ENCODE measurements at places on chromosomes 11 and 22.

DNA sequence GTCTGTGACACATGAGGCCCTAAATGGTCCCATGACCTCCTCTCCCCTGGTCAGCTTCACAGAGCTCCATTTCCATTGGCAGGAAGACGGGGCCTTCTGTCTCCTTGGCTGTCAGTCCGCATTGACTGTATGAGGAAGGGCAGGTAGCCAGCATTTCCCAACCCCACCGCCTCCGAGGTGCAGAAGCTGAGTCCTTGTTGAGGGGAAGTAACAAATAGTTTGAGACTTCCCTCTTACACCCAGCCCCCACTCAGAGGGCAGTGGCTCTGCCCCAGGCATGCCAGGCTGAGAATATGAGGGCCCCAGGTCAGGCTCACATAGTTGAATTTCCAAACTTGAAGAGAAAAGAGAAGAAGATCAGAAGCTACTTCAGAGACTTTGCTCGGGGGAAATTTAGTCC lies 611.1 kb downstream of the BRD1 start:
- peak; percentile 11 for DNase-seq

DNA sequence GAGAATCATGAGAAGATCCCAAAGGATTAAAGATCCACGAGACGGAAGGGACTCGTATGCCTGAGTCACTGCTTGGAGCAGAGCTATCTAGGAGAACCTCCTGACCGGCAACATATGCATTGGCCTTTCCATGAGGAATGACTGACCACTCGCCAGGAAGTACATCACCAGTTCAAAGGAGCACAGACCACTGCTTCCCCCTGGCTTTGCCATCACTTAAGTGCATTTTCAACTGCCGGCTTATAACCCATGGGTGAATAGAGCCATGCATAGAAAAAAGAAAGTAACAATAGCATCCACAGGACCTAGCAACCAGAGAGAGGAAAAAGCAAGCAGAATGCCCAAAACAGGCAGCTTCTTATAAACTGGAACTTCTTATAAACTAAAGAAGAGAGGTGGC lies 98.3 kb upstream of the ZC3H12C start:
- DNase-seq = no peak

DNA sequence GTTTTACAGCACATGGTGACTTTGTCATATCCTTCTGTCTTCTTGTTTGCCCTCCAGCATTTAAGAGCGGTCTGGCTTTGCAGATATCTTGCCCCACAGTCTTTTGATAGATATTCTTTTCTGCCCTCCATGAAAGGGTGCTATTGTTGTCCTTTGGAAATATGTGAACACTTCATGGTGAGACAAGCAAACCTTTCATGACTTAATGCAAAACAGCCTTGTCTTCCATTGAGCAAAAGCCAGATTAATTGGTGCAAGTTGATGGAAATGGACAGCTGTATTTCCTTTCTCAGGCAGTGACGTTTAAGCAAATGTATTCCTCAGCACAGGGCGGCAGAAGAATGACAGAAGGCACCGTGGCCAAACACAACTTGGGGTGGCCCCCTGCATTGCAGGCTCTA lies 4.4 kb downstream of the DCPS start:
- DNase-seq = no peak

DNA sequence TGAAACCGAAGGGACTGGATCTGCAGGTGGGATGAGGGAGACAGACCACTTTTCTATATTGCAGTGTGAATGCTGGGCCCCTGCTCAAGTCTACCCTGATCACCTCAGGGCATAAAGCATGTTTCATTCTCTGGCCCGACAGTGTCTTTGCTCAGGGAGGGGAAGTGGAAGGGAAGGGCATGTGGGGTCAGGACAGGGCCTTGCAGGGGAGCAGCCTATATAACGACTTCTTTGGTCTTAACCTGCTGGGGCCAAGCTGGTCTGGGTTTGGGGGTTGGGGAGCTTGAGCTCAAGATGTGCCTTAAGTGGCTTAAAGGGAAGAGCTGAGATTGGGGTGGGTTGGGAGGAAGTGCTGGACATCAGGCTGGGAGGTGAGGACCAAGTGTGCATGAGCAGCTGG lies 86.4 kb downstream of the GDPD4 start:
- no peak for DNase-seq

- no peak for DNase-seq
Observed at GRCh38 chr11:116980136-116980793, 118.0 kb downstream of the SIK3 start.

DNA sequence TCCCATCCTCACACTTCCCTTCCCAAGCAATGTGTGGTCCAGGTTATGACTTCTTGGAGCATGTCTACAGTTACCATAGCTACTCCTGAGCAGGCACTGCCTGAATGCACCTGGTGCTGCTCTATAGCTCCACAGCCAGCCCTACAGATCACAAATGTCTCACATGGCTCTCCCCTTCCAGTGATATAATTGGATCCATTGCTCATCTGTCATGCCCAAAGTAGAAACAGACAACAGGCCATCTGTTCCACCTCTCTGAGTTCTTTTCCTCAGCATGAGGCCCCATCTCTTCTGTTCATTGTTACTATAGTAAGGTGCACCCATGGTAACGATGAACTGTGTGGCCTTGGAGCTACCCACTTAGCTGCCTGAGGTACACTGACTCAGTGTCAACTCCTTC lies 320.3 kb upstream of the ZC3H12C start:
- DNase-seq = peak; percentile 64

GRCh38 chr11:125869521-125869920 lies 17.9 kb upstream of the HYLS1 start:
- no peak for DNase-seq

- DNase-seq = no peak
Observed at GRCh38 chr11:47611348-47611794, 17.2 kb upstream of the C1QTNF4 start.

GRCh38 chr11:11461473-11461872 lies 108.4 kb upstream of the CSNK2A3 start:
- DNase-seq = no peak

Measured in adrenal gland (tissue), 19 donors.